Left renal cortex interstitium (tissue), 4 donors: ENCODE measurements at places on chromosomes 2 and 18. TPM values are rescaled to one million over a fixed set of nuclear protein-coding genes. Genes with fewer than 3 reads are reported as not detected.

DNA sequence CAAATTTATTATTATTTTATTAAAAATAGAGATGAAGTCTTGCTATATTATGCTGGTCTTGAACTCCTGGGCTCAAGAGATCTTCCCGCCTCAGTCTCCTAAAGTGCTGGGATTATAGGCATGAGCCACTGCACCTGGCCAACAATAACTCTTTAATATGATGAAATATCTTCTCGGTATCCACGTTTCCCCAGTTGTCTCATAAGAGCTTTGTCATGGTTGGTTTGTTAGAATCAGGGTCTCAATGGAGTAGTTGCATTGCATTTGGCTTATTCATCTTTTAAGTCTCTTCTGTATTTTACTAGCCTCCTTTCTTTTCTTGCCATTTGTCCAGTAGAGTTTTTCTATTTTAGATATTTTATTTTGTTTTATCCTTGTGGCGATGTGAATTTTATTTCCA is 32.7 kb upstream of the DLX2 start:
- DNase-seq = no peak

- DNase-seq = no peak
These were observed 152.6 kb upstream of the TTC39C start for GRCh38 chr18:23861805-23862470.

DNA sequence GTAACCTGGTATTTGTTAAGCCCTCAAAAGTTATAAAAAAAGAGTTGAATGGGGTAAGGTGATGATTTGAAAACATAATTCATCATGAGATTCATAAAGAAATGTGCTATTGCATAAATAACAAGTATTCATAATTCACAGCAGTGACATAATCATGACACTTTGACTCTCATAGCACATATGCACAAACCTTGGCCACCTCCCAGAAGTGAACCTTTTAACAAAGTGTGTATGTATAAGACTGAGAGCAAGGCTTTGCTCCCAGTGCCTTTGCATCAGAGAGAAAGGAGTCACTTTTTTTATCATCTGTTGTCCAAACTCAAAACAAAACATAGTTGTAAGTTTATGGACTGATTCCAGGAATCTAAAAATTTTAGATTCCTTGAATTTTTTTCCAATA is 15.0 kb upstream of the HTR2B start:
- DNase-seq = no peak

DNA sequence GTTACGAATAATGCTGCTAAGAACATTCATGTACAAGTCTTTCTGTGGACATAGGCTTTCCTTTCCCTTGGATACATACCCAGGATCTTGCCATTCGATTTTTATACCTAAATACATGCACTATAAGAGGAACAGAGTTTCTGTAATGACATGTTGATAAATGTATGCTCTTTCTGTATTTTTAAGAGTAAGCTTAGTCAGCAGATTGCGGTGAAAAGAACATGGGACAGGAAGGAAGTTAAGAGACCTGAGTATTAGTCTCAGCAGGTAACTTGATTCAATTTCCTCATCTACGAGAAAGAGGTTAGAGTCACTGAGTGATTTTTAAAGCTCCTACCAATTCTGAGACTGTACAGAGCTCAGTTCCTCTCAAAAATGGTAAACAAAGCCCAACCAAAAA is 2.6 kb upstream of the TLK1 start:
- DNase-seq = no peak

The TMEM214 gene
- polyA plus RNA-seq = 69.4 TPM

GRCh38 chr18:48195787-48196186 is 213.4 kb downstream of the ZBTB7C start:
- no peak for DNase-seq

GRCh38 chr18:69022426-69022825 is 224.5 kb downstream of the CCDC102B start:
- DNase-seq = no peak

DNA sequence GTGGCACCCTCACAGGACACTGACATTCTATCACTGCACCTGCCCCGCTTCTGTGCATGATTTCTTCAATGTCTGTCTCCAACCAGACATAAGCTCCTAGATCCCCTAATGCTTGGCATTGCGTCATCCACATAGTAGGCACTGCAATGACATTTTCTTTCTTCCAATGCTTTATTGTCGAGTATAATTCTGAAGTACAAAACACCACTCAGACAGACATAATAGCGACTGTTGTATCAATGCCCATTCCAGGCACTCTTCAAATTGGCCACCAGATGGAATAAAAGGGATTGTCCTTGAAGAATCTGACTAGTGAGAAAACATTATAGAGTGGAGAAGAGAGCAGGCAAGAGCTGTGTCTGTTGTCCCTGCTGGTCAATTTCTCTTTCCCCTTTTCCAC is 89.0 kb downstream of the LPIN1 start:
- no peak for DNase-seq

- no peak for DNase-seq
These were observed 24.5 kb downstream of the FBXO41 start for GRCh38 chr2:73259704-73260337.

DNA sequence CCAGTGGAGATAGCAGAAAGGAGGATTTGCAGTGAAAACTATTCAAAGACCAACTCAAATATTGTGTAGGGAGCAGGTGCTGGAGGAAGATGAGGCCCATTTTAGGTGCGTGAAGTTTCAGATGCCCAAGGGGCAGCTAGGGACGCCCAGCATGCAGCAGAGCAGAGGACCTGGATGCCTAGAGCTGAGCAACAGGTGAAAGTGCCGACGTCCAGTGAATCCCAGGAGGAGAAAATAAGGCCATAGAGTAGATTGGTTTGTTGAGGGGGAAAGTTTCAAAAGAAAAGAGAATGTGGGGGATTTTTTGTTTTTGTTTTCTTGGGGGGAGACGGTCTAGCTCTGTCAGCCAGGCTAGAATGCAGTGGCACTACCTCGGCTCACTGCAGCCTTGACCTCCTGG is 53.1 kb downstream of the OSBPL1A start:
- no peak for DNase-seq

- no peak for DNase-seq
These were observed 149.0 kb downstream of the CCDC178 start for GRCh38 chr18:33291539-33291938.

GRCh38 chr2:26692897-26693849 is 651 bp downstream of the KCNK3 start:
- no peak for DNase-seq

GRCh38 chr2:12428786-12429185 is 287.9 kb upstream of the TRIB2 start:
- DNase-seq = no peak

The KLHL30 gene
- polyA plus RNA-seq = 0.57 TPM

DNA sequence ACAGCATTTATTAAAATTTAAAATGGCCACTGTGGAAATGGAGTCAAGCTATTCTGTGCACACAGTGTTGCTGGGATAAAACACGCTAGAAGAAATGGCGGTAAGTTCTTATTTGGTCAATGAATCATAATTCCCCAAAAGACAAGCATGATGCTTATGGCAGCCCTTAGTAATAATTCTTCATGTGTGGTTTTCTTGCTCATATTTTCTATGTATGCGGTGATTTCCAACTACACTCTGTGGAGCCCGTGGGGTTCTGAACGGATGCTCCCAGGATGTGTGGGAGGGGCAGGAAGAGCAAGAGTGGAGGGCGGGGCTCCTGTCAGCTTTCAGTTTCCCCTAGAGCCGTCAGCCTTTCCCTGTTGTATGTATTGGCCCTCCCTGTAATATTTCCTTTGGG is 91.7 kb upstream of the RMDN2 start:
- DNase-seq = no peak
